ENCODE measurements at places on chromosomes 5 and 9.

DNA sequence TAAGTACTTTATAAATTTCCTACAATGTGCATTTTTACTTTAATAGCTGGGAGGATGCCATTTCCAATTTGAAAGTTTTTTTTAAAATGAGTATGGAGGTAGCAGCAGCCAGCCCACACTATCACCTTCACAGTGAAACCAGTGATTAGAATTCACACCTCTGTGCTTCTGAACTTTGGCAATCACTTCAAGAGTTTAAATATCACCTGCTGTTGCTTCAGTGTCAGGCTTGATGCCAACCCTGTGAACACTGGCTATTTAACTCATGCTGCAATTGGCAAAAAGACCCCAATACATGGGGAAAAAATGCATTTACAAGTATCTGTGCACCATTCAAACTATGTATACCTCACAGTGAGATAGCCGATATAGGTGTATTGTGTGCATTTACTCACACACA, 57.4 kb downstream of the CDK5RAP2 start:
- no peak for DNase-seq

- DNase-seq: no peak
These were observed 25.4 kb downstream of the MRPL22 start for GRCh38 chr5:154966081-154966841.

DNA sequence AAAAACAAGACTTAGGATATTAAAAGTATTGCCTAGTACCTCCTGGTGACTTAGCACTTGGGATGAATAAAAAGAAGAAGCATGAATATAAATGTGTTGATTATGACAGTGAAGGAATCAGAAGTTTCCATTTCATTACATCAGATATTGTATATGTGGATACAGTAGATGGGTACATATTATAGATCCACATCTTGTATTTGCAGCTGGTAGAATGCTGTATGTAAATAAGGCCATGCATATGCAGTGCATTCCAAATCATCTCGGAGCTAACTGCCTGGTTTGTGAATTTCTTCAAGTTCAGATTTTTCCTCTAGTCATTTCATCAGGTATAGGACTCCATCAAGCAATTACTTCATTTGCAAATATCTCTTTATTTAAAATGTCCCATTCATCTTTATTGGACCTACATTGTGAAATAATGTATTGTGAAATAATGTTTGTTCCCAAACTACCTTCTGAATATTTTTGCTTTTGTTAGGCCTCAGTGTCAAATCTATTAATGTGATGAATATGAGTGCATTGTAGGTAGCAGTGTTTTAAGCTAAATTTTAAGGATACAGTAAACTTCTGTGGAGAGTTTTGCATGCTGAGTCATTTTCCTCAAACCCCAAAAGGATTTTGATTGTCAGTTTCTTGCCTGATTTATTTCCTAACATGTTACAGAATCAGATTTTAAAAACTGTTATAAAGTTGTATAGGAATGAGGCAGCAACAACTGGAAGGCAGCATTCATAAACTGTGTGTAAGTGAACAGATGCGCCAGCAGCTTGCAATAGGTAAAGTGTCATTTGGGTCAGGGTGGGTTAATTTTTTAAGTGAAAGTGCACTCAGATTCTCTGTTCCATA, 370.8 kb upstream of the RIOK2 start:
- no peak for DNase-seq

DNA sequence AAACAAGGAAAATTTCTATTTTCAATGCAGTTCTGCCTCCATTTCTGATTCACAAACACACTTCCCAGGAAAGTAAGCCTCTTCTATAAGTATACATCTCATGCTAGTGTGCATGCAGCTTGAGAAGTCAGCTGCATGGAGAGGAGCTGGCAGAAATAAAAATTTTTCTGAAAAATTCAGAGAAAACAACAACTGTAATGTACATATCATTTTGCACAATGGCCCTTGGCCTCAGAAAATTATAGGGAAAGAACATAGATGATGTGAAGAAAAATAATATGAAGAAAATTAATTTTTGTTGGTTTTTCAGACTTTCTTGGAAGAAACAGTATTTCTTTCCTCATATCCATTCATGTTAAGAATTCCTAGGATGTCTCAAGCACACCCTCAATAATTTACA, 277.8 kb upstream of the ADRA1B start:
- DNase-seq: no peak

- peak; percentile 13 for DNase-seq
These were observed 5.9 kb downstream of the DMRTA1 start for GRCh38 chr9:22452415-22453010.

GRCh38 chr5:159965031-159965837, 43.7 kb upstream of the TTC1 start:
- DNase-seq: no peak

DNA sequence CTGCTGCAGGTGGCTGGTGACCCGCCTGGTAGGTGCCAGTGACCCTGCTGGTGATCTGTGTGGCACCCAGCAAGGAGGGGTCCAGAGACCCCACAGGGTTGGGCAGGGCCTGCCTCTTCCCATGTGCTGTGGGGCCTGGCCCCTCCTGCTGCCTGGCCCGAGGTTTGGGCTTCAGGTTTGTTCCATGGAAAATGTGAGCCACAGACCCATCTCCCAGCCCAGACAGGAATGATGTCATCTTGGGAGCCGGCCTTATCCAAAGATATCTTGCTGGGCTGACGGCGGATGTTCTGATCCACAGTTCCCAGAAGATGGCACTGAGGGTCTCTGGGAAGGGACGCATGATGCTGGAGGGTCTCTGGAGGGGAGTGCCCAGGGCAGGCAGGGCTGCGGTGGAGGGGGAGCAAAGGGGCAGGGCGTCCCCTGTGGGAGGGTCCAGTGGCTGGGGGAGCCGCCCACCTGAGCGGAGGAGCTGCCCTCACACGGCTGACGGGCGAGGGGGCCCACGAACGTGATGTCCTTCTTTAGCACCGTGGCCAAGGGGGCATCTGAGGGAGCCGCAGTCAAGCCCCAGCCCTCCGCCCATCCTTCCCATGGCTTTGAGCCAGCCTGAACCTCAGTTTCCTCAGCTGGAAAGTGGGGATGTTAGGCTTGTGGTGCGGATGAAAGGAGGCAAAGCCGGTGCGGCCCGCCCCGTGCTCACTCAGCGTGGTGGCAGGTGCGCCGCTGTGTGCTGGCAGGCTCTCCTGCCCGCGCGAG, 68.1 kb downstream of the COL5A1 start:
- no peak for DNase-seq

DNA sequence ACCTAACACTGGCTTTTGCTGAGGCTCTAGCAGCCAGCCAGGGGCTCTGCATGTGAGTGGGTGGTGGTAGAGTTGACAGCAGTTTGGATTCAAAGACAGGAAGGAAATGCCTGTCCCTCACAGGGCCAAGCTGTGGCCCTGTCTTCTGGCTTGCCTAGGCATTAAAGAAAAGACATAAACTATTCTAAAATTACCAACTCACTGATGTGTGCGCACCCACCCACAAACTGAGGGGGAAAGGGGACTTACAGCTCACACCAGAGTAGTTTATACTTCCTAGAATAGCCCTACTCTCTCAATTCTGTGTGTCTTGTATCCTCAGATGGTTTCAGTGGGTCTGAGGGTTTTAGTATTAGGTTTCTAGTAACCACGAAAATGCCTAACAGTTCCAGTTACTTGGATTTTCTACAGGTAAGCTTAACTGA, 18.3 kb upstream of the IL13 start:
- DNase-seq: no peak

GRCh38 chr9:92360083-92360482, 34.3 kb downstream of the CENPP start:
- DNase-seq: no peak

GRCh38 chr5:67006500-67006848, 190.1 kb downstream of the CD180 start:
- DNase-seq: no peak

DNA sequence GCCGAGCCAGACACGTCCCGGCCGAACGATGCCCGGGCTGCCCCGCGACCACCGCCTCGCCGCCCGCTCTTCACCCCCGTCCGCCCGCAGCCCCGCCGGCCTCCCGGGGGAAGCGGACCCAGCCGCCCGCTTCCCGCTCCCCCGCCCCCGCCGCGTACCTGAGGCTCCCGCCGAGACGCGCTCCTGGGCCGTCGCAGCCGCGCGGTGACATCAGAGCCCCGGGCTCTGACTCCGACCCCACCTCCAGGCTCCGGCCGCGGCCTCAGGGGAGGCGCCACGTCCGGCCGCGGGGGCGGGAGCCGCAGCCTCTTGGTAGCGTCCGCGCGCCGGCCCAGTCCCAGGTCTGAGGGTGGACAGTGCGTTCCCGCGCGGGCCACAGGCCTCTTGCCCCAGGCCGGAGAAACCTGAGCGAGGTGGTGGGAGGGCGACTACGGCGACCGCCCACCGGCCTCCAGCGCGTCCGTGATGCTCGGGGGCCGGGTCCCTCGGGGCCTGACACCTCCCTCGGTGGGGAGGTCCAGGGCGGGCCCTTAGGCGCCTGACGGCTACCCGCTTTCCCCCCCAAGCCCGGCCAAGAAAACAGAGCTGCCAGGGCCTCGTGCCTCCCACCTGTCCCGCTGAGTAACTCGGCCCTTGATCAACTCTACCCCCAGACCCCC, at the start of gene SHROOM1:
Gene SHROOM1 (minus strand): TSS at position 212 of the 659 bp plus-strand sequence. CDS start 4,507 bp downstream, outside the sequence.
- no peak for DNase-seq

DNA sequence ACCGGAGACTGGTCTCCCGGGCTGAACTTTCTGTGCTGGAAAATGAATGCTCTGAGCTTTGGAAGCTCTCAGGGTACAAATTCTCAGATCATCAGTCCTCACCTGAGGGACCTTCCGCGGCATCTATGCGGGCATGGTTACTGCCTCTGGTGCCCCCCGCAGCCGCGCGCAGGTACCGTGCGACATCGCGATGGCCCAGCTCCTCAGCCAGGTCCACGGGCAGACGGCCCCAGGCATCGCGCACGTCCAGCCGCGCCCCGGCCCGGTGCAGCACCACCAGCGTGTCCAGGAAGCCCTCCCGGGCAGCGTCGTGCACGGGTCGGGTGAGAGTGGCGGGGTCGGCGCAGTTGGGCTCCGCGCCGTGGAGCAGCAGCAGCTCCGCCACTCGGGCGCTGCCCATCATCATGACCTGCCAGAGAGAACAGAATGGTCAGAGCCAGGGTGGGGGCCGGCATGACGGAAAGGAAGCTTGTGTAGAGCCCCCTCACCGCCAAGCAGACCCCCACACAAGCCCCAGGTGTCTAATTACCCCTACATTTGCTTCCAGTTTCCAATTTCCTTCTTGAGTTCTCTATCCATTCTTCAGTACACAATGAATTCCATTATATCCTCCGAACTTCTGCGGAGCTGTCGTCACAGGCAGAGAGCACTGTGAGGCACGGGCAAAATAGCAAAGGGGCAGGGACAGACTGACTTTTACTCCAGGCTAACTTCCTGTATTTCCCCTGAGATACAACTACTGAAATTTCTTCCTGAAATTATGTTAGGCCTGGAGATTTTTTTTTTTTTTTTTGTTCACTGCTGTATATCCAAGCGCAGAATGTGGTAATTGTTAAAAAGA, 23.2 kb downstream of the CDKN2A start:
- DNase-seq: no peak

- no peak for DNase-seq
These were observed 29.8 kb downstream of the TARS1 start for GRCh38 chr5:33470544-33470943.

DNA sequence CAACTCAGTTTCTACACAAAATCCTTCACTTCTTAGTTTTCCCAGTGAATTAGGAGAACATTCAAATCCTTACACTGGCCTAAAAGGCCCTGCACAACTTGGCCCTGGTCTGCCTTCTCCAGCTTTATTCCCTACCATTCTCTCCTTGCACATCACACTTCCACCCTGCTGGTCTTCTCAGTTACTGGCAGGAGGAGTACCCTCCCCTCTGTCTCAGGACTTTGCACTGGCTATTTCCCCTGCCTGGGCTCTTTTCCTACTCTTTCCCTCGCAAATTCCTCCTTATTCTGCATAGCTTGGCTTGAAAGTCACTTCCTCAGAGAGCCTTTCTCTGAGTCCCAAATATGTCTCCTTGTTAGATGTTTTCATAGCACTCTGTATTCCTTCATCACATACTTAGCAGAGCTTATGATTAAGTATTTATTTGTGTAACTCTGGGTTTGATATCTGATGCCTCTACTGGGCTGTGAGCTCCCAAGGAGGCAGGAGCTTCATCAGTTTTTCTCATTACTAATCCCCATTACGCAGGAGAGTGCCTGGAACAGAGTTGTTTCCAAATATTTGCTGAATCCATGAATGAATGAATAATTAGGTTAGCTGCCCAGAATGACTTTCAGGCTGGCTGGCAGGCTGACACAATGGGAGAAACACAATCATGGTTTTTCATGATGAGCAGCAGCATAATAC, 159.8 kb upstream of the KLF9 start:
- no peak for DNase-seq

DNA sequence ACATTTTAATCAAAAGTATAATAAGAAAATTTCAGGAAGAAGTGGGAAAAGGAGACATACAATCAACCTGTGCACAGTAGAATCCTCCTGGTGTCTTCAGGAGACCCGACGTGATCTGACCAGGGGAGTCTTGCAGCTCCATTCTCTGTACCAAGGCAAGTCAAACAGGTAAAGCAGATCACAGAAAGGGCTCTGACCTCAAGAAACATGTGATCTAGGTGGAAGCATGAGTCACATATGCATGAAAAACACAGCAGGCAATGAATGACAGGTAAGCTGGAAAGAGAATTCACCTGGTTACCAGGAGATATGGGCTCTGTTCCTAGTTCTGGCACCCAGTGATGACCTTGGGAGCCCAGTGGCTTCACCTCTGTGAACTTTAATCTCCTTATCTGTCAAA, 19.4 kb upstream of the FABP6 start:
- DNase-seq: no peak

GRCh38 chr5:175478384-175479124, at the start of gene SFXN1:
SFXN1 (plus strand) TSS chr5:175478560; CDS start chr5:175492104, 13,544 bp downstream.
- DNase-seq: peak; percentile 56

DNA sequence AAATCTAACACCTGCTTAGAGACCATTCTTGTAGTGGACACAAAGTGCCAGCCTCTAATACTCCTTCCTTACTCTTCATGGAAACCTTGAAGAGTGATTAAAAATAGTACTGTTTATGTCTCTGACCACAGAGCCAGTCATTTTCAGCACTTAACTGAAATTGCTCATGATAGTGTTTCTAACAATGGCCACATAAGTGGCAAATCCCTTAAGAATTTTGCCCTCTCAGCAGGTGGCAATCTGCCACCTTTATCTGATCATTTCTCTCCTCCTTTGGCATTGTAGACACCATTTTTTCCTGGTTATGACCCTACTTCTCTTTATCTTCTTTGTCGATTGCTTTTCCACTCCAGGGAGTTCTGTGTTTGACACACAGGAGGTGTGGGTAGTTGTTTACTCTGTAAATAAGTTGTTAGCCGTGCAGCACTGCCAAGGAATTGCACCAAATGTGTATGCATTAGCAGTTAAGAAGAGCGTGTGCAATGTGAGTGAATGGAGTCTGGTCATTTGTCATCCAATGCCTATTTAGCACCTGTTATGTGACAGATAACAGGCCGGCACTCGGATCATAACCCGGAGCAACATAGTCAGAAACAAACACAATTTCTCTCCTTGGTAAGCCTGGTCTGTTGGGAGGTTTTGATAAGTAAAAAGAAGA, 36.8 kb upstream of the STARD4 start:
- no peak for DNase-seq
